Tongue (tissue), 3 donors: ENCODE measurements at places on chromosomes 6 and 20. TPM values are rescaled to one million over a fixed set of nuclear protein-coding genes. Genes with fewer than 3 reads are reported as not detected.

HCK gene
- total RNA-seq: 3.7 TPM

TASP1 gene
- 19.5 TPM for total RNA-seq

C20orf202 gene
- total RNA-seq: not detected

RSPH4A gene
- total RNA-seq: 0.62 TPM

APOBEC2 gene
- 552 TPM for total RNA-seq

PCMTD2 gene
- total RNA-seq: 89.1 TPM

PDCD2 gene
- total RNA-seq: 46.9 TPM

NRSN1 gene
- 0.51 TPM for total RNA-seq

PARD6B gene
- 3.2 TPM for total RNA-seq

HDGFL1 gene
- total RNA-seq: not detected

WFDC2 gene
- total RNA-seq: 16.6 TPM

MUC21 gene
- 6.9 TPM for total RNA-seq

RPL7L1 gene
- 134 TPM for total RNA-seq

GSTA2 gene
- not detected for total RNA-seq

KHDRBS2 gene
- 0.41 TPM for total RNA-seq

TP53TG5 gene
- total RNA-seq: not detected

DLK2 gene
- 5.2 TPM for total RNA-seq

VGLL2 gene
- total RNA-seq: 18.4 TPM

SUMO4 gene
- total RNA-seq: 5.5 TPM

CNR1 gene
- total RNA-seq: 0.51 TPM

PPP1R3G gene
- total RNA-seq: 4.4 TPM
